ENCODE measurements at places on chromosomes 1 and 21.

DNA sequence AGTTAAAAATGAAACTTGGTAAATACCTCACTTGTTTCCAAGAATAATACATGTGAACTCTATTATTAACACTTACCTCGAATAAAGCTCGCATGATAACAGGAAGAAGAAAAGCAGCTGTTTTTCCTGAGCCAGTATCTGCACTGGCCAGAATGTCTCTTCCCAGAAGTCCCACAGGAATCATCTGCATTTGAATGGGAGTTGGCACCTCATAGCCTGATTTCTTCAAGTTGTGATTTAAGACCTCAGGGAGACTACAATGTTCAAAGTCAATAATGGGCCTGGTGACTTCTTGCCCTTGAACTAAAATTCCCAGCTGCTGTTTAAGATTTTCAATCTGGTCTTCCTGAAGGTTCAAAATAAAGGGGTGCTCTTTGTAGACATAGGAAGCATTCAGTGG, 3.8 kb downstream of the DDX59 start:
- no peak for DNase-seq

GRCh38 chr1:214328770-214329469, 48.0 kb downstream of the SMYD2 start:
- DNase-seq, result peak; percentile 86

- no peak for DNase-seq
Observed at GRCh38 chr1:12157366-12158231, 9.2 kb upstream of the TNFRSF1B start.

GRCh38 chr1:56331892-56332567, 247.3 kb downstream of the PLPP3 start:
- peak; percentile 11 for DNase-seq

DNA sequence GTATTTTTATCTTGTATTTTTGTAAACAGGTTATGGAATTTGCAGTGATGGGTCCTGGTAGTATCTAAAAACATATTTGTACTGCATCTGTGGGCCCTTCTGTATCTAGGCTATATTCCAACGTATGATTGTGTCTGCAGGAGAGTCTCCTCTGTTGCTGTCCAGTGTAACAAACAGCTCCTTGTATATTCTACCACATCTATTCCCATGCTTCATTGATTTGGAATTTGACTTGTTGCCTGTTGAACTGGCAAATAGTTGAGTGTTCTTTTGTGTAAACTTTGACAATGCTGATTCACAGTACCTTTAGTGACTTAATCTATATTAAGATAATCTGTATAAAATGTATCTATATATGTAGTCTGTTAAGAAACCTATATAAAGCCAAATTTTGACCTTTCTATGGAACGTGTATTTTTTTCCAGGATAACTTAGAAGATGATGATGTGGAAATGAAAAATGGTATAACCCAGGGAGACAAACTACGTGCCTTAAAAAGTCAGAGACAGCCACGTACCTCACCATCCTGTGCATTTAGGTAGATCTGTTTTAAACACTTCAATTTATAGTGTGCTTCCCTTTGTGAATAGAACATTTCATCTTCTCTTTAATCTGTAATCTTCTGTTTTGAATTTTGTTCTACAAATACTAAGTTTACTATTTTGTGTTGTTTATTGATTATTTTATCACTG, 43.4 kb upstream of the GPR88 start:
- no peak for DNase-seq

- DNase-seq, result peak; percentile 63
Observed at GRCh38 chr1:184002071-184002470, 35.5 kb downstream of the COLGALT2 start.

DNA sequence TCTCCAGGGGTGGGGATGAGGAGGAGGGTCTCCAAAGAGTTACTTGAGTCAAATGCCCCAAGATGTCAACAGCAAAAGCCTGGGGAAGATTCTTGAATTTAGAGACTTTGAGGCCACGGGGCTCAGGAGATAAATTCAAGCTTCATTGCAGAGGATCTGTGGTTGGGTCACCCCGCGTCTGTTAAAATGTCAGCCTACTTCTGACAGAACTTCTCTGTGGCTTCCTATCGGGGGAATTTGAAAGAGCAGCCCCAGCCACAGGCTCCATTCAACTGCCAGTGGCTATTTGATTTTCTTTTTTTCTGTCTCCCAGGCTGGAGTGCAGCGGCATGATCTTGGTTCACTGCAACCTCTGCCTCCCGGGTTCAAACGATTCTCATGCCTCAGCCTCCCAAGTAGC, 62.5 kb upstream of the EFHD2 start:
- no peak for DNase-seq

GRCh38 chr1:169160845-169161495, 54.5 kb downstream of the ATP1B1 start:
- DNase-seq, result no peak

- no peak for DNase-seq
Observed at GRCh38 chr1:31725777-31726535, 22.1 kb upstream of the COL16A1 start.

DNA sequence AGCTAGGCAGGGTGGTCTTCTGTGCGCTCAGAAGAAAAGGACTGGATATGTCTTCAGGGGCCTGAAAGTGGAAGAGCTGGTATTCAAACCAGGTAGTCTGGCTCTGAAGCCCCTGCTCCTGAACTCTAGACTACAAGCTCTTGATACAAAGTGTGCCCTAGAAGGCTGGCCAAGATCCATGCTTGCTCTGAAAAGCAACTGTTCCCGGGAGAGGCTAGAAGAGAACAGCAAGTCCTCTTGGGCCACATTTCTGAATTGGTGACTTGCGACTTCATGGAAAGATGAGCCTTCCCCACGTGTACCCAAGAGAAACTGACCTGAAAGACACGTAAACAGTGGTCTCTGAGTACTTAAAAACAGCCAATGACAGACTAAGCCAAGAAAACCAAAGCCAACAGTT, 123.3 kb upstream of the GRIK3 start:
- DNase-seq, result no peak

GRCh38 chr1:85655315-85655714, 52.9 kb downstream of the ZNHIT6 start:
- no peak for DNase-seq

- peak; percentile 67 for DNase-seq
Observed at GRCh38 chr21:34722684-34723300, 54.0 kb downstream of the CLIC6 start.

GRCh38 chr1:67058761-67059160, 4.8 kb upstream of the SLC35D1 start:
- no peak for DNase-seq

DNA sequence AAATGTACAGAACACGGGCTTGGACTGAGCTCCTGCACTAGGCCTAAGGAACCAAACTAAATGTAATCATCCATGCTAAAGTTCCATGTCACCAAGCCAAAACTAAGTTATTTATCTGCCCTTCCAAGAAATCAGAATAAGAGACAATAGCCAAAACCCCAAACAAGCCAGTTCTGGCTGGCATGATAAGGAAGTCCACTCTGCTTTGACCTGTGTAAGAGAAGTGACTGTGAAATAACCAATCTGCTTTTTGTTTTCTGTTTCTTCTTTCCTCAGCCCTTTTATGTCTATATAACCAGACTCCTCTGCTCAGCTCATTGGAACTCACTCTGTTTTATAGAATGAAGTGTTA, 15.1 kb downstream of the PLPPR5 start:
- DNase-seq, result no peak

GRCh38 chr21:44958471-44959191, 18.8 kb downstream of the SLX9 start:
- DNase-seq, result peak; percentile 75

- no peak for DNase-seq
Observed at GRCh38 chr1:71804140-71804539, 478.2 kb downstream of the NEGR1 start.

DNA sequence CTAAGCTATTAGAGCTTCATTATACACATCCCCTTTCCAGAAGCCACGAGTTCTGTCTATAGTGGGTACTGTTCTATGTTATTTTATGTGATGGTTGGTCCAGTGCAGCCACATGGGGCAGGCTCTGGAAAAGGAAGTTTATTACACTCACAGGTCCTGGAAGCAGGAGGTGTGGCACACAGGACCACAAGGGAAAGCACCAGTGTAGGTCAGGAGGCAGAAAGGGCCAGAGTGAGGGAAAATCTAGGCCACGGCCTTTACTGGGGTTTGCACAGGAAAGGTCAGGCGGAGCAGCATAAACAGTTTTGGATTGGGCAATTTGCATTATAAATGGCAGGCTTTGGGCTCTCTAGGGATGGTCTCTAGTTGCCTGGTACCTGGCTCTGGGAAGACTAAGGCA, 21.8 kb upstream of the CNIH3 start:
- DNase-seq, result no peak

GRCh38 chr1:147292631-147293251, 50.3 kb downstream of the CHD1L start:
- DNase-seq, result no peak

DNA sequence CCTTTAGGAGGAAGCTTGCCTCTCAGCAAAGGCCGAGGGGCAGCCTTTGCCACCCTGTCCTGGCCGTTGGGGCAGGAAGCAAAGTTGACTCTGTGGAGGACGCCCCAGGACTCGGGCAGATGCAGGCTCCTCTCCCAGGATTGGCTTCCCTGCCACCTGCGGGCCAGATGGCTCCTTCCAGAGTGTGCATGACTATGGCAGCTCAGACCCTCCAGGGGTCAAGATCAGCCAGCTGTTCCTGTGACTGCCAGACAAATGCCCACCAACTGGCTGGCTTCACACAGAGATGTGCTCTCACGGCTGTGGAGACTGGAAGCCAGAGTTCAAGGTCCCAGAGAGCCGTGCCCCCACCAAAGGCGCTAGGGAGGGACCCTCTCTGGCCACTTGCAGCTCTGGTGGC, 87.0 kb upstream of the VAMP3 start:
- DNase-seq, result no peak

DNA sequence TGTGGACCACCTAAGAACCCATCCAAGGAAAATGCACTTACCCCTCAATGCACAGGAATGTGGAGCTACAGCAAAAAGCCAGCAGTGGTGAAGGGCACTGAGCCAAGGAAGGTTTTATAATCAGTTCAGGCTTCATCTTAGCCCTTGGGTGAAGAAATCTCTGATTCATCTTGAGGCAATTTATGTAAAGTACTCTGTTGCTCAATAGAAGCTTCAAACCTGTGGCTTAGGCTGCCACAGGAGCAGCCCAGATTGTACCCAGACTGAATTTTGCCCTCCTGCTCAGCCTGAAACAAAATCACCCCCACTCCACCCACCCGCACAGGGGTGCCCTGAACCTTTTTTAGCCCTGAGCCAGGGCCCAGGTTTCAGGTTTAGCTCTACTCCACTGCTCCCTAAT, at the start of gene S100A12:
S100A12 (minus strand) TSS at position 111 of the 400 bp plus-strand sequence. CDS start 1,029 bp downstream, outside the sequence.
- DNase-seq, result no peak

DNA sequence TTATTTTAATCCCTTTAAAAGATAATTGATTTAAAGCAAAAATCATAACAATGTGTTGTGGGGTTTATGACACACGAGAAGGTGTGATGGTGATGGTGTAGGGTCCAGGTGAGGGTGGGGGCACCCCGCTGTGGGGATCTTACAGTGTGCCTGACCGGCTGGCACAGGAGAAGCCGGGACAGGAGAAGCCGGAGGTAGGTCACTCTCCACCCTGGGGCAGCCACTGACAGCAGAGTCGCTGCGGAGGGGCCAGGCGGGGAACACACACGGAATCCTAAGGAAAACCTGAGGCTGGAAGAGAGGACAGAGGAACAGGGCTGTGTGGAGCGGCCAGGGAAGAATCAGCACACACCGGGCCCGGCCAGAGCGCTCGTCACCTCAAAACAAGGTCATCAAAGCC, 4.3 kb upstream of the LRRC3 start:
- DNase-seq, result no peak

DNA sequence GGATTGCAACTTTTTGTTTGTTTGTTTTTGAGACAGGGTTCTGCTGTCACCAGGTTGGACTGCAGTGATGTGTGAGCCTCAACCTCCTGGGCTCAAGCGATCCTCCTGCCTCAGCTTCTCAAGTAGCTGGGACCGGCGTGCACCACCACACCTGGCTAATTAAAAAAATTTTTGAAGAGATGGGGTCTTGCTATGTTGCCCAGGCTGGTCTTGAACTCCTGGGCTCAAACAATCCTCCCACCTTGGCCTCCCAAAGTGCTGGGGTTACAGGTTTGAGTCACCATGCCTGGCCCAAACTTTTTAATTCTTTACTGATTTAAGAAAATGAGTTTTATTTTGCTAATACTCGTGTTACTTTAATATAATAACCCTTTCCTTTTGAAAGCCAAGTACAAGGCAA, 31.5 kb upstream of the SERPINC1 start:
- DNase-seq, result no peak

- DNase-seq, result no peak
Observed at GRCh38 chr21:36217743-36218142, 61.1 kb downstream of the DOP1B start.

- DNase-seq, result no peak
Observed at GRCh38 chr1:6771441-6771769, 13.8 kb upstream of the CAMTA1 start.

- DNase-seq, result no peak
Observed at GRCh38 chr1:34697818-34698217, 57.0 kb upstream of the GJB5 start.

DNA sequence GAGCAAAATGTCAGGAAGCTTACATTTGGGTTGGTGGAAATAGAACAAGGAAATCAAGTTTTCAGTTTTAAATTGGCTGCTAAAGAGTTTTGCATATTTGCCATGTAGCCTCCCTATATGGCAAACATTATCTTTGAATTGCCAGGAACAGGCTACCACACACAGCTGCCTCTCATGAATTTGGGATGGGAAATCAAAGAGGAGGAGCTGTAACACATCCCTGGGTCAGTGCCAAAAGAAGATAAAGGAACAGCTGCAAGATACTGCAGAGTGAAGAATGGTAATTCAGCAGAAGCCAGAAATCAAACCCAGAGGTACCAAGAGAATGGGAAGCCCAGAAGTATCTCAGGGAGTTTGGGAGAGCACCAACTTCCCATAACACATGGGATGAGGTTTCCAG, 18.6 kb upstream of the RASAL2 start:
- DNase-seq, result no peak

DNA sequence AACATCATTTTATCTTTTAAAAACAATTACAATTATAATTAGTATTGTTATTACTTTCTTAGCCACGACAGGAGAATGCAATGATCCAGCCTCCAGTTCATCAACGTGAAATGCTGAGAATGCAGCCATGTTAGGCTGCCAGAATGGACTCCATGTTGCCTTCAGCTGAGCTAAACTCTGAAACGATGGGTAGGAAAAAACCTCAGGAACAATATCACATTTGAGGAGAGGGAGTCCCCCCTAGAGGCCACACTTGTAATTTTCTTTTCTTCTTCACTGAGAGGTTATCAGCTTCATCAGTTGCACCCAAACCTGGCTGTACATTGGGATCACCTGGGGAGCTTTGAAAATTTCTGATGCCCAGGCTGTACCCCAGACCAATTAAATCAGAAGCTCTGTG, 34.6 kb upstream of the DNAH14 start:
- DNase-seq, result peak; percentile 46

DNA sequence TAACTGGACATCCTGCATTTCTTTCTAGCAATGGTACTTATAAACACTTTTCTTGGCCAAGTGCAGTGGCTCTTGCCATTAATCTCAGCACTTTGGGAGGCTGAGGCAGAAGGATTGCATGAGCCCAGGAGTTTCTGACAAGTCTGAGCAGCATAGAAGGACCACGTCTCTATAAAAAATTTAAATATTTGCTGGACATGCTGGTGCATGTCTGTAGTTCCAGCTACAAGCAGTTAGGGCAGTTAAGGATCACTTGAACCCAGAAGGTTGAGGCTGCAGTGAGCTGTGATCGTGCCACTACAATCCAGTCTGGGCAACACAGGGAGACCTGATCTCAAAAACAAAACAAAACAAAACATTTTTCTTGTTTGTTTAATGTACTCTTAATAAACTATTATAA, 434.0 kb downstream of the PLA2G4A start:
- DNase-seq, result no peak

GRCh38 chr1:29944253-29944905, 708.1 kb downstream of the PTPRU start:
- no peak for DNase-seq

Data from neural progenitor cell (in vitro differentiated cells).